ENCODE measurements at places on chromosomes 7 and 10.

GRCh38 chr10:112957640-112958092 is 7.6 kb downstream of the TCF7L2 start:
- no peak for DNase-seq

DNA sequence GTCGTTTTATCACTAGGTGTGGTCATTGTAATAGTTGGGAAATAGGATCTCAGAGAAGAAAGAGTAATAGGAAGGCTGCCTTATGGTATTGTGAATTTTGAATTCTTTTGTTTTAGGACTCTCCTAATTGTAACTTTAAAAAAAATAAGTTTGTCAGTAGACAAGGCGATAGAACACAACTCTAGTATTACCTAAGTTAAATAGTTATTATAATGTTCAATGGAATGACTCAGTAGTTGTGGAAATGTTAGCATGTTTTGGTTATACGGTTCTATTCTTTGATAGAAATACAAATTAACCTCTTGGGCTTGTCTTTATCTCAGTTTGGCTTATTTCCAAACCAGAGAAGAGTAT is 1.4 kb downstream of the DNAH11 start:
- no peak for DNase-seq

DNA sequence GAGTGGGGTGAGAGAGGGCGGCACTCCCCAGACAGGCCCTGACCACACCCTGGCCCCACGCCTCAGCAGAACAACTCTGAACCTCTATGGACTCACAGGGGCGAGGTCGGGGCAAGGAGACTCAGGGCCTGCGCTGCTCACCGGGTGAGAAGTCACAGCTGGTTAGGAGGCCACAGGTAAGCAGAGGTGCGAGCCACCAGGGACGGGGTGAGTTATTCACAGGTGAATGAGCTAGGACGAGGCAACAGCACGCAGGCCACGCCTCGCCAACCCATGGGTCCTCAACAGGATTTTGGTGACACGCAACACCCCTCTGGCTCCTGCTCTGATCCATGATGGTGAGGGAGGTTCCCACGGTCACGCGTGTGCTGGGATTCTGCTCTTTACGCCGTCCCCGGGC is 202.5 kb downstream of the ADARB2 start:
- DNase-seq = no peak

- no peak for DNase-seq
Measured at GRCh38 chr7:108046952-108047506, 44.1 kb upstream of the LAMB1 start.

DNA sequence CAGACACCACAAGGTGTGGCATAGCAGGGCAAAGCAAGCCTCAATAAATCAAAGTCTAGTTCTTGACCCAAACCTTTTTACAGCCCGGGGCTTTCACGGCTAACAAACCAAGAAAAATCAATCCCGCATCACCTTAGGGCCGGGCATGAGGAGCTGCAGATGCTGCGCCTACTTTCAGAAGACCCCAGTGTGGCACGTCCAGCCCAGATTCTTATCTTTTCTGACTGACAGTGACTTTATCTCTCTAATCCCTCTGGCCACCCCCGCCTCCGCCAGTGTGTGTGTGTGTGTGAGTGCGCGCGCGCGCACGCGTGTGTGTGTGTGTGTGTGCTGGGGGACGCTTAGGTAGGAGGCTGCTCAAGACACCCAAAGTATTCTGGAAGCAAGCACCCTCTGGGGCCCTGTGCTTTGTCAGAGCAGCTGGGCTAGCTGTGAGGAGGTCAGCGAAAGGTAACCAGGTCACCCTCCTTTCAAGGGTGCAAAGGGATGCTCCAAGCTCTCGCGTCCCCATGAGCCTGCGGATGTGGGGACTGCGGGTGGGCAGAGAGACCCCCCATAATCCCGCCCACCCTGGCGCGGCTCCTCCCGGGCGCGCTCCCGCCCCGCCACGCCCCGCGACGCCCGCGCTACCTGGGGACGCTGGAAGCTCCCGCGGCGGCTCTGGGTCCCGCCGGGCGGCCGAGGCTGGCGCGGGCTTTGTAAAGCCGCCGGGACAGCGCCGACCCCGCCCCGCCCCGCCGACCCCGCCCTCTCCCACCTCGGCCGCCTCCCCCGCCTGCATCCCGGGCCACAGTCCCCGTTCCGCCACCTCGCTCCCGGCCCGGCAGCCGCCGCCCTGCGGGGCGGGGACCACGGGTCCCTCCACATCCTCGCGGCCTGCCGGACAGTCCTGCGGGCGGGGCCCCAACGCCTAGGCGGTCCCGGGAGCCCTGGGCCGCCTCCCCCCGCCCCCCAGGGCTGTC is 57.1 kb upstream of the RHOBTB1 start:
- DNase-seq = no peak

DNA sequence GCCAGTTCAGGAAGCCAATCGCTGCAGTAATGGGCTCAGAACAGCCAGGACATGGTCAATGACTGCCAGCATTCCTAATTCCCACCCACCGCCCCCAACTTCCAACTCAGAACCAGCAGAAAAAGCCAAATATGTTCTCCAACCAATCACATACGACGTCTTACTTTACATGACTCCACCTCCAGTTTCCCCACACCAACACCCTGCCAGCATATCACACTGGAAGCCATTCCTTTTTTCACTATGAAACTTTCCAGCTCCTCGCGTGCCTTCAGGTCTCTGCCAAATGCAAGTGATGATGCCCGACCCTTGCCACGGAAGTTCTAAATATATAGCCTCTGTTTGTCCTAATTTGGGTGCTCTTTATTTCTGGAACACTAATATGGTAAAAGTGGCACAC is 12.5 kb downstream of the NPS start:
- no peak for DNase-seq

GRCh38 chr7:142733271-142733670 is 16.0 kb upstream of the PRSS1 start:
- DNase-seq = no peak

DNA sequence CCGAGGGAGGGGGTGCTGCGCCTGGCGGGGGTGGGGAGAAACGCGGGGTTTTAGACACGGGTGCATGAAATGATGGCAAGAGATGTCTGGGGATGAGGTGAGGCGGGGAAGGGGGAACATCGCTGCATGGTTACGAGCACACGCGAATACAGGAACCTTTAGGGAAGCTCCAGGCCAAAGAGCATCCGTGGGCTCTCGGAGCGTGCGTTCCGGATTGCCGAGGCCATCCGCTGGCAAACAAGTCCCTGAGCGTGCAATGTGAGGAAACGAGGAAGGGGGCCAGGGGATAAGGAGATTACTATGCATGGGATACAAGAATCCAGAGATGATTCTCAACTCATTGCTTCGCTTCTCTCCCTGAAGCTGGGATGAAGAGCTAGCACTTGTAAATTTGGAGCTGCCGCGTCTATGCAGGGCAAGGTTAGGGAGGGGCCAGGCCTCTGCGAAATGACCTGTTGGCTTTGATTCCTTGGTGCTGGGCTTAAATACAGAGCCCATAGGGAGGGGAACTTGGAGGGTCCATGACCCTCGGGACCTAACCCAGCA is 520 bp upstream of the WNT2 start:
- DNase-seq = no peak

- DNase-seq = no peak
Measured at GRCh38 chr7:82694022-82694421, 250.4 kb upstream of the CACNA2D1 start.

DNA sequence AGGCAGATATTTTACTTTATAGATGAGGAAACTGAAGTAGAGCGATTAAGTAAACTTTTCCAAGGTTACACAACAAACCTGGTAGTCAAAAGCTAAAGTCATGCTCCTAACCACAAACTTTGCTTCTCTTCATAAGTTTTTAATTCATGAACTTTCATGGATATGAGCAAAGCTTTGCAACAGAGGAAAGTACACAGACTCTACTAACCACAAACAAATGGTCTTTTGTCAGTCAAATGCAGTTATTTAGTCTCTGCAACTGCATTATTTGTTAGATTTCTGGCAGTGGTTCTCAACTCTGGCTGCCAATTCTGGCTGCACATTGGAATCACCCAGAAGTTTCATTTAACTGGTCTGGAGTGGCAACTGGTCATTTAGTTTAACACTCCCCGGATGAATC is 140.6 kb upstream of the TMEM168 start:
- DNase-seq = no peak

DNA sequence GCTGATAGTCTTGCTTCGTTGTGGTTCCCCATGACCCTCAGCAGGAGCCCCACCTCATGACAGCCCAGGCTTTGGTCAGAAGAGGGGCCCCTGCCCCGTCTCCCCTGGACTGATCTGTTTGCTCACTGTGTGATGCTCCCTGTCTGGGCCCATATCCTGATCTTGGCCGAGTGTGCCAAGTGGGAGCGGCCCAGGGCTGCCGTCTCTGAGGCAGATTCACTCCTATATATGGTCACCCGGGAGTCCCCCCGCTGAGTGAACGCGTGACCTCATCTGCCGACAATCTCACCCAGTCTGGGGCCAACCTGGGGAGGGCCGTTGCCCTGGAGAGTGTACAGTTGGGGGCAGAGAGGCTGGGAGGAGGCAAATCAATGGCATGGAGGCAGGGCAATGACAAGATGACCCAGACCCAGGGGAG is 34.5 kb downstream of the PPIF start:
- DNase-seq = no peak

DNA sequence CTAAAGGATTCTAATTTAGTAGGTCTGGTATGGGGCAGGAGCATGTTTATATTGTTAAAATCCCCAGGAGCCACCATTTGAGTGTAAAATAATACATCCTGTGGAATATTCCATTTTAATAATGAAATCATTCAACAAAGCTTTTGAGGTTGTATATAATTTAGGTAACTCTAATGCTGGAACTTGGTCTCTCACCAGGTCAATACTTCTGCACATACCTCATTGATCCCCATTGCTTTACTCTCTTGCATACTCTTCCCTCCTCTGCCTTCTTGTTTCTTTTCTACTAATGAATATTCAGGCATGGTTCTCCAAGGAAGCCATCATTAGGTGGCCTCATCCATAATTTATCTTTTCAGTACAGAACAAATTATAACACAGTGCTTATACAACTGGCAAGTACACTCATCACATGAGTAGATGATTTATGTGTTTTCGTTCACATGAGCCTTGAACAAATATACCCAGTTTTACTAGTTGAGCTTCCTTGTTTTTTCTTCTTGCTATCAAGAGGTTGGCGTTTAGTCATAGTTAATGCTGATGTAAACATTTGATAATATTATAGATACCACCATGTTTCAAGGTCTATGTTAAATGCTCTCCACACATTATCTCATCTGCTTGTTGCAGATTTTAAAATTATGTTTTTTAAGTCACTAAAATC is 7.2 kb downstream of the PALS2 start:
- DNase-seq = no peak

DNA sequence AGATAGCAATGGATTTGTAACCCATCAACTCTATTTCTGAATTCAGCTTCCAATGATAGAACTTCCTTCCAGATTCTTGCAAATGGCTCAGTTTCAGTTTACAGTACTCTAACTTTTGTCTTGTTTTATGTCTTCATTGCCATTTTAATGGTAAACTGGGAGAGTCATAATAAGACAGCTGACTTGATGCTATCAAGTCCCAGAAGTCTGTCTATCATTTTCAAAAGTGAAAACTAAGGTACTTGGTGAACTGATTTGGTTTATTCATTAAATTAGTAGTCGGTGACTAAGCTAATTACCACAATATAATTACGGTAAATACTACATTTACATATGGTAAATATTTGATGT is 25.0 kb downstream of the RTKN2 start:
- no peak for DNase-seq

DNA sequence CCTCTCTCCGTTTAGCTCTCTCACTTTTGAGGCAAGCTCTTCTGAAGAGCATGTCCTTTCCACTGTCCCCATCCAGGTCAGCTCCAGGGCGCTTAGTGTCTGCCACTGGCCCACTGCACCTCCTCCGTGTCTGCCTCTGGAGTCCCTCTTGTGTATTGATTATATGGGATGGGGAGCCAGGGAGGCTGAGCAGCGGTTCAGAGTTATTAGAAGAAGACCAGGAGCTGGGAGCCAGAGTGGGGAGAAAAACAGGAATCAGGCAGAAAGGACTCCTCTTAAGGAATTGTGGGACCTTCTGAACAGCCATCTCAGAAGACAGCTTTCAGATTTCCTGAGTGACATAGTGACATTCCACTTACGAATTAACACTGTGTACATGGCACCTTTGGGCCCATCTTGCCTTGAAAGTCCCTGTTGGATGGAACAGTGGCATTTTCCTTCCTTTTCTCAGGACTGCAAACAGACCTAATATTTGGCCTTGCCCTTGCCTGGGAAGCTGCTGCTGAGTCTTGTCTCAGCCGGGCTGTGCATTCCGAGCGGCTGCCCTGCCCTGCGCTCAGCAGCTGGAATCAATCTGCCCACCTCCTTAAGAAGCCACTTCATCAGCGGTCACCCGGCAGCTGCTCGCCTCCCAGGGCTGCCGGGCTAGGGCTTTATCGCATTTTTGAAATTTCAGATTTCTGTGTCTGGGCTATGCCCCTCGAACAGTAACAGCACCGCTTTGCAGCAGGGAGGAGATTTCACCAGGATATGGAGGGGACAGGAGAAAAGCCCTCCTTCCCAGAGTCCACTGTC is 81.1 kb upstream of the PRKG1 start:
- no peak for DNase-seq

DNA sequence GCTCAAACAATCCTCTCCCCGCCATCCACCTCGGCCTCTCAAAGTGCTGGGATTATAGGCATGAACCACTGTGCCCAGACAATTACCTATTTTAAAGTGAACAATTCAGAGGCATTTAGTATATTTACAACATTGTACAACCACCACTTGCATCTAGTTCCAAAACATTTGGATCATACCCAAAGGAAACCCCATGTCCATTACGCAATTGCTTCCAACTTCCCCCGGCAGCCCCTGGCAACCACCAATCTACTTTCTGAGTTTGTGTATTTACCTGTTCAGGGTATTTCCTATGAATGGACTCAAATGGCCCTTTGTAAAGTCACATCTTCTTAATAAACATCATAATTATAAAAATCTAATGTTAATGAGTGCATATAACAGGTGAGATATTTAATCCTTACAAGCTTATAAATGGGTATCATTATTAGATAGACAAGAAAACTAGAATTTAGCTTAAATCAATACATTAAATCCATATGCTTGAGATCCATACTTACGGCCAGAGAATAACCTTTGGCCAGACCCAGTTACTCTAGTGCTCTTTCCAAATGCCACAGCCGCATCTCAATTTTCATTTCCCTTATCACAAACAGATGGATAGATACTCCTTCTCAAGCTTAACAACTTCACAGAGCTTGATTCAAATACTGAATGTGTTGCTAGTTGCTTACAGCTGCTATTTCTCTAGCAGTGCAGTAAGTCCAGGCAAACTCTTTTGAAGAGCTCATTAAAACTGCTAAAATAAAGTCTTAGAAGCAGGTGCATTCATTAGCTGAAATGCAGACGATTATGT is 133.4 kb upstream of the MKLN1 start:
- no peak for DNase-seq

GRCh38 chr7:144255471-144255897 is 9.1 kb downstream of the OR2A7 start:
- no peak for DNase-seq

- no peak for DNase-seq
Measured at GRCh38 chr10:80861882-80862281, 324.2 kb downstream of the SH2D4B start.

- DNase-seq = no peak
Measured at GRCh38 chr7:96663457-96663856, 46.2 kb downstream of the SEM1 start.

DNA sequence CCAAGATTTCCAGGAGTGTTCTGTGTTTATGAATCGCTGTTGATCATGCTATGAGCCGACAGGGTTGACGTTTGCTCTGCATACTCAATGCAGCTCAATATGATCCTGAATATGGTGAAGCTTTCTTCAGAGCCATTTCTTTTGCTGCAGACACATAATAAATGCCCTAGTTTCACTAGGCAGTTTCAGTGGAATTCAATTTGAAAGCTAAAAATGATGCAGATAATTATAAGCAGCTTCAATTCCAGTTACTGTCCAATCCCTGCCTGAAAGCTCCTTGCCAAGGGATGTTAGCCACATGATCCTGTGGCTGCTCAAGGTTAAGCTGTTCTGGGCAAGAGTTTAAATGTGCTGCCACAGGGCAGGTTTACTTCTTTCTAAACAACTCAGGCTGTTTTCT is 805.6 kb downstream of the NRG3 start:
- DNase-seq = no peak

All from stimulated activated CD4-positive, alpha-beta T cell treated with anti-CD3 and anti-CD28 coated beads, Interleukin-15, amount 100 ng/mL, for 1 hour (primary cell).